ENCODE measurements at places on chromosomes 13 and 19.

DNA sequence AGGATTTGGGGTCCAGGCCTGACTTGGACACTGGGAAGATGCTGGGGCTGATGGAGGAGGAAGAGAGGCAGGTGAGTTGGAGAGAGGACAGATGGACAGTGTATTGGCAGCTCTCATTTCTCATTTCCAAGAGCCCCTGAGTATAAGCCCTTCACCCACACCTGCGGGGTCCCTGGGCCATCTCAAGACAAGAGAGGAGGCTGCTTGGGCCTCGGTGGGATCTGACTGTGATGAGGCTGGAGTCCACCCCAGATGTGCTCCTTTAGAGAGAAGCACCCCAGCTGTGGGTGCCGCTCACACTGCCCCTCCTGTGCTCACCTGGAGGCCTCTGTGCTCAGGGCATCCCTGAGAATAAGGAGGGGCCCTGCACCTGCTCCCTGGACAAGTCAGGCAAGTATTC, 3.7 kb downstream of the LILRA2 start:
- no peak for DNase-seq

DNA sequence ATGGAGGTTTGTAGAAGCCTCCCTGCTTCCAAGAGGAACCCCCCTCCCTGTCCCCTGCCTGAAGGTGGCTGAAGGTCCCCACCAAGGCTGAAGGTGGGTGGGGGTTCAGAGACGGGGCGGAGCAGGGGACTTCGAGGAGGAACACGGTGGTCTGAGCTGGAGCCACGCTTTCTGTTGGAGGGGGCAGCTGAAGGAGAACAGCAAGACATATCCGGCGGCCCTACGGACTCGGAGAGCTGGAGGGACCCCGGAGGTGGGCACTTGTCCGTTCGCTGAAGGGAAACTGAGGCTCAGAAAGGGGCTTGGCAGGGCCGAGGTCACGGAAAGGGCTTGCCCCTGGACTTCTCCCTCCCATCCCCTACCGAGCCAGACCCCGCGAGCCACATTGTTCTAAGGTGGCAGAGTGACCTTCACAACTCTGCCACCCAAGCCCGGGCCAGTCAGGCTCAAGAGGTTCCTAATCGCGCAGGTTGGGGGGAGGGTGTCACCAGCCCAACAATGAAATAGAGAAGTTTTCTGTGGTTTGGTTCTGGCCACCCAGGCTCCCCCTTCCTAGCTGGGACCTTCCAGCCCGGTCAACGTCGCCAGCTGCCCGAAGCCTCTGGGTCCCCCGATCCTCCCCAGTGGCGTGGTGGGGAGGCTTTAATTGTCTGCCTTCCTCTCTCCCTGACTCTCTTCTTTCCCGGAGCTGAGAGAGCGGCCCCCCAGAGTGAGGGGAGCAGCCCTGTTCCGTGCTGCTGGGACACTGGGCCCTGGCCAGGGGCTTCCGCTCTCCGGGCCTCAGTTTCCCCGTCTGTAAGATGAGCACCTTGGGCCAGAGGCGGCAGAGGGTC, 15.5 kb upstream of the KCNN1 start:
- DNase-seq, result no peak

- no peak for DNase-seq
Observed at GRCh38 chr13:54945973-54946372, 1917.4 kb downstream of the OLFM4 start.

DNA sequence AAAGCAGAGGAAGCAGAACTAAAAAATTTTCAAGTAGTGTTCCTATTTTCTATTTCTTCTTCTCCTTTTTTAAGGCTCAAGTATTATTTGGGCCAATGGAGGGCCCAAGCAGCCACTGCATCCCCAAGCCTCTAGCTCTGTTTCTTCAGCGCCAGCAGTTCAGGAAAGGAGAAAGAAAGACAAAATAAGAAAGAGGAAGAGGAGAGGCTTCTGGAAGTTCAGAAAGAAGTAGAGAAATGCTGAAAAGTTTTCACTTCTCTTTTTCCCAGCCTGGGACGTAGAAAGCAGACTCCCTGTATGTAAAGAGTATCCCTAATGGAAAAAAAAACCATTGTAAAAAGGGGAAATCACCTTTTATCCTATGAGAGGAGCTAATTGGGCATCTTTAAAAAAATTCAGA, 165.5 kb upstream of the KLF12 start:
- DNase-seq, result no peak

DNA sequence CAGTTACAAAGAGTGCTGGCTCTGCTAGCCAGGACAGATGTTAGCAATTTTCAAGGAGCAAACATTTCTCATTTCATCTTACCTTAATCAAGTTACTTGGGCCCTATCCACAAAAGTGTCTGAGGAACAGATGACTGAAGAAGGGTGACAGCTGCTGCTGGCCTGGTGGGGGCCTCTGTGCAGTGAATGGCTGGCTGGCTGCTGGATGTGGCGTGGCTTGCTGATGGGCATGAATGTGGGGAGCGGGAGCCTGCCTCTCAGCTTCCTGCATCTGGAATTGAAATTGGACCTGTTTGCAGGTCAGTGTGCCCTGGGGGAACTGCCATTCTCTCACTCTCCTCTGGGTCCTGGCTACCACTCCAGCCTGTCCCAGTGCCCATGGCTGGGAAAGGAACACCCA, 94.7 kb downstream of the RGCC start:
- no peak for DNase-seq

DNA sequence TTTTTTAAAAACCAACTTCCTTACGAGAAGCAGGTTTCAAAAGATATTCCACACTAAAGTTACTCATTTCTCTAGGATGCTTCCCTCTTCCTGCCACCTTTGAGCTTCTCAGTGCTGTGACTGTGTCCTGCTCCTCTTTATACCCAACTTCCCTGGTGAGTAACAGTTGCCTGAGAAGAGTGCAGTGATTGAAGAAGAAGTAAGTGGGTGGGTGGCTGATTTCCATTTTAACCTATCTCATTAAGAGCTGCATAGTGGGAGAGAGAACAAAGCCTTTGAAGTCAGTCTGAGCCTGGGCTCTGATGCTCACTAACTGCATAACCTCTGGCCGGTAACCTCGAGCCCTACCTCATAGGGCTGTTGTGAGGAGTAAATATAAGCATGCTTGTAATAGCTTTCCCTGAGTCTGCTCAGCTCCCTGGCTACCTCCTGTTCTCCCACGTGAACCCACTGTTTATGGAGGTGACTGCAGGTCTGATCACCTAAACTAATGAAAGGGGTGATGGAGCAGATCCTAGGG, 977.3 kb downstream of the UQCRFS1 start:
- DNase-seq, result no peak

GRCh38 chr19:48244281-48244680, 11.4 kb downstream of the CARD8 start:
- DNase-seq, result peak; percentile 25

DNA sequence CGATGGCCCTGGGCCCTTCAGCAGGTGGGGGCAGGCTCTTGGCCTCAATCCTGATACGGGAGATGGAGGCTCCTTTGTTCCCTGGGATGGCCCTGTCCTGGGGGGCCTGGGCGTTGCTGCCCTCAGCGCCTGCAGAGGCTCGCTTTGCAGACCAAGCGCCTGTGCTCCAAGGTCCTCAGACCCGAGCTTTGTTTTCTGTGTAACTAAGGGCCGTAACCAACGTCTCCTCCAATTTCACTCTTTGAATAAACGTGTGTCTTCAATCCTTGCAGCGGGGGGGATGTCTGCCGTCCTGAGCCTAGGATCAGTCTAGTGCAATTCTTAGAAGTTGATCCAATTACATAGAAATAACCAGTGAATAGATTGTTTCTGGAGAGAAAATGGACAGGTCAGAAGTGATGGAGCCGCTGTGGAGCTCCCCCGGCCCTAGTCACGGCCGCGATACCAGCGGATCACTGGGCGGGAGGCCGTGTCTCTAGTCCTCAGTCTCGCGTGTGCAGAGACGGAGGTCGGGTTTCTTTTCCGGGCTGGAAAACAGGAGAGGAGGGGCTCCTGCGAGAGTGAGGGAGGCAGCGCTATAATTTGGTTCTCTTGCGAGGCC, 5.3 kb downstream of the PTBP1 start:
- no peak for DNase-seq

DNA sequence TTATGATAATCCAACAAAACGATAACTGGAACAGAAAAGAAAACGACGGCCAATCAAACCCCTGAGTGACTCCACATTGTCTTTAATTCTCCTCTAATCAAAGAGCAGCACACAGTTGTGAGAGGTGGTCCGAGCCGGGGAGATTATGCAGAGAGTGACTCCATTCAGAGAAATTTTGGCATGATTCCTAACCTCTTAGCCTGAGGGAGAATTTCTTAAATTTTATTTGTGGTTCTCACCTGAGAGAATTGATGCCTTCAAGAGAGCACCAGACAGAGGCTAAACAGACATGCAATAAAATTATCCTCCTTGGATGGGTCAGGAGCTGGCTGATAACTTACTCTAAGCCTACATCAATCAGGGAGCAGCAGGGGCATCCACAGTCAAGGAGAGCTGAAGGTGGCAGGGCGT, 310.0 kb upstream of the KLF12 start:
- no peak for DNase-seq

DNA sequence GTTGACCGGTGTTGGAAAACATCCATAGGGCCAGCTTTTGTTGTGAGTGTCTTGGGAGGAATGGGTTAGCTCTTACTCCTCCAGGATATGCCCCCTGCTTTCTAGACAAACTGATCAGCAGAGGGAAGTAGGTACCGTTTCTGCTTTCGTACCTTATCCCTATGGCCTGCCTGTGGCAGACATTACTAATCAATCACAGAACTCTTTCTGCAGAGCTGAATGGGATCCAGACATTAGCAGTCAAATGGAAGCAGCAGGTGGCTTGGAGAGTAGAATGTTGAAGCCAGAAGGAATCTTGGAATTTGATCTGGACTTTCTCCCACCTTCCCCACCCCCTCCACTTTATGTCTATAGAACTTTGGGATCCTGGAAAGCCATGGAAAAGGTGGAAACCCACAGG, 17.1 kb downstream of the NWD1 start:
- DNase-seq, result peak; percentile 19

DNA sequence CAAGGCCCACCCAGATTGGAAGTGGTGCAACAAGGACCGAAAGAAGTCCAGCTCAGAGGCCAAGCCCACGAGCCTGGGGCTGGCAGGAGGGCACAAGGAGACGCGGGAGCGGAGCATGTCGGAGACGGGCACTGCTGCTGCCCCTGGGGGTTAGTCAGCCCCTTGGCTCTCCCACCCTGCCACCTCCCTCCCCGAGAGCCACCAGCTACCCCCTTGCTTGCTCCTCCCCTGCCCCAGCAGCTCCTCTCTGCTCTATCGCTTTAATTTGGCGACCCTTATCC, 14.2 kb upstream of the PRR19 start:
- no peak for DNase-seq

DNA sequence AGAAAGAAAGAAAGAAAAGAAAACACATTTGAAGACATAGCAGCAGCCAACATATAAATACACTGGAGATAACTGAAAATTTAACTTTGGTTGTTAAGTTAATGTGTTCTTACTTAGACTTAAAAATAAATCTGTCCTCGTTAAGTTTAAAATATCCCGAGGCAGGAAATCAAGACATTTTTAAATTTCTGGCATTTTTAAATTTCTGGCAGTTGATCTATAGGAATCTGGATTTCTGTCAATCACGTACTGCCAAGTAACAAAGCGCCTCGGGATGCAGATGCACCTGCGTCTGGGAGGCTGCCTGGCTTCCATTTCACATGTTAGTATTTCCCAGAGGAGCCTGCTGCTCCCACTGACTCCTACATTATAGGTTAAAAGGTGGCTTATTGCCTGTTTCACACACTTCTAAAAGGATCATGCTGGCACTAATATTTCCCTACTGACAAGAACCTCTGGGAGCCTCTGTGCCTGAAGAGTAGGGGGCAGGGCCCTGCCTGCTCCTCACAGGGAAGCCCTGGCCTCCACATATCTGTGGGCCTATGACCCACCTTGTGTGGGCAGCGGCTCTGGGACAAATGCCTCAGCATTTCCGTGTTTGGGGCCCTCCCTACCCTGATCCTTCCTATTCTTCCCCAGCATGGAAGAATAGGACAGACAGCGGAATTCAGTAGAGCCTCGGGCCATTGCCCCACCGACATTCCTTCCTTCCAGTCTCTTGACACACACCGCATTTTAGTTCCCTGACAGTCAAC, 62.8 kb upstream of the ATP12A start:
- no peak for DNase-seq
